ENCODE measurements at places on chromosomes 4 and X.

- DNase-seq, result no peak
Measured at GRCh38 chrX:19063030-19063429, 59.2 kb downstream of the ADGRG2 start.

- DNase-seq, result no peak
Measured at GRCh38 chr4:2389691-2390090, 28.8 kb downstream of the ZFYVE28 start.

- DNase-seq, result no peak
Measured at GRCh38 chr4:14615671-14616070, 386.6 kb upstream of the CPEB2 start.

GRCh38 chrX:65671286-65671685 lies 3.8 kb downstream of the MSN start:
- no peak for DNase-seq

- DNase-seq, result no peak
Measured at GRCh38 chr4:72987741-72988729, 81.5 kb downstream of the COX18 start.

- DNase-seq, result no peak
Measured at GRCh38 chrX:32894679-32895078, 316.7 kb downstream of the DMD start.

GRCh38 chrX:113818346-113818745 lies 765.5 kb upstream of the HTR2C start:
- DNase-seq, result no peak

DNA sequence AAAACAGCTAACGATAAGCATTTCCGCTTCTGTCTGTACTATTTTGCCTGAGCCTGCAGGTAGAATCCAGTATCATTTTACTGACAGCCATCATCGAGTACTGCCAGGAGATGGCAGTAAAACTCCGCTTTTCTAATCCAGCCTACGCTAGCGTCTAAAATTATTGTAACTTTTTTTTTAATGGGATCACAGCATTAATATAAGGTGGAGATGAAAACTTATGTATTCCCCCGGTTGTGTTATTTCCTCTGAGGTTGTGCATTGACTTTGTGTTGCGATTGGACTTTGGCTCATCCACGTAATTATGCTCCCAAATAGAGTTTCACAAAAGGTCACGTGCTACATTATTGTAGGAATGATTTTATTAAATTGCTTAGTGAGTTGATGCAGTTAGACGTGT lies 248.1 kb downstream of the C4orf33 start:
- DNase-seq, result no peak

GRCh38 chrX:153662266-153662665 lies 11.3 kb downstream of the PNCK start:
- DNase-seq, result peak; percentile 32

- no peak for DNase-seq
Measured at GRCh38 chr4:7185487-7186030, 6.8 kb upstream of the SORCS2 start.

- no peak for DNase-seq
Measured at GRCh38 chr4:2006367-2006766, 2.4 kb downstream of the NELFA start.

- DNase-seq, result no peak
Measured at GRCh38 chrX:154734061-154734781, 16.7 kb downstream of the GAB3 start.

DNA sequence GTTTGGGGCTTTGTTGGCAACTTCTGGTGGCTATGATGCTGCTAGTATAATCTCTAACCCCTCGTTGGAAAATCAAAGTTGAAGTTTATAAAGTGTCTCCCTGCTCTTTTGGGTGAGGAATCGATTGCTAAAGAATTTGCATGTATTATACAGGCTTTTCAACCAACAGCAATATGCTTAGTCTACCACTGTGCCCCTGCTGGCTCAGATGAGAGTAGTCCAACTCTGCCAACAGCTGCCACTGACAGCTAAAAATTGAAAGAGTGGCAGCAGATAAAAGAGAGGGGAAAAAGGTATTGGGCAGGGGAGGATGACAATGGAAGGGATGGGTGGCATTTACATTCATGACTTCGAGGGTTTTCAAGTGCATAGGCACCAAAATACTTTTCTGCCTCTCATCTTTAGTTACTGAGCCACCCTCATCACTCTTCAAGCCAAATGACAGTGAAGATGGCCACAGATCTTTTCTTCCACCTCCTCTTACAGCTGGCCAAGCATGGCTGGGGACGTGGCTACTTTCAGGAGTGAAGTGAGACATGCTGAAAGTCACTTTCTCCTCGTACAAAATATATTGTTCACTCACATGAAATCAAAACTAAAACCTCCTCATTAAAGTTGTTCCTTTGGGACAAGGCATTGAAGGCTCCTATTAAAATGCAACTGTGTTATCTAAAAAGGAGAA lies 2.7 kb upstream of the GRIA3 start:
- DNase-seq, result no peak

- no peak for DNase-seq
Measured at GRCh38 chr4:25160714-25161592, 704 bp upstream of the SEPSECS start.

GRCh38 chr4:175330236-175330635 lies 412.1 kb downstream of the ADAM29 start:
- no peak for DNase-seq

GRCh38 chr4:86249074-86249473 lies 110.8 kb downstream of the MAPK10 start:
- no peak for DNase-seq

DNA sequence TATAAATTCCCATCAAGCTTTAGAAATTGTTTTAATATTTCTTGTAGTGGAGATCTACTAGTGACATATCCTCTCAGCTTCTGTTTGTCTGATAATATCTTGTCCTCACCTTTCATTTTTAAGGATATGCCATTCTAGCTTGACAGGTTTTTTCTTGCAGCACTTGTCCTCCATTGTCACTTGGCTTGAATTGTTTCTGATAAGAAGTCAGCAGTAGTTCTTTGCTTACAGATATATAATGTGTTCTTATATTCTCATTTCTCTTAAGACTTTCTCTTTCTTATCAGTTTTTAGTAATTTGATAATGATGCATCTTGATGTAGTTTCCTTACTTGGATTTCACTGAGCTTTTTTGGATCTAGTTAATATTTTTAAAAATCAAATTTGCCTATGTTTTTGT lies 120.6 kb upstream of the NUDT6 start:
- DNase-seq, result no peak

DNA sequence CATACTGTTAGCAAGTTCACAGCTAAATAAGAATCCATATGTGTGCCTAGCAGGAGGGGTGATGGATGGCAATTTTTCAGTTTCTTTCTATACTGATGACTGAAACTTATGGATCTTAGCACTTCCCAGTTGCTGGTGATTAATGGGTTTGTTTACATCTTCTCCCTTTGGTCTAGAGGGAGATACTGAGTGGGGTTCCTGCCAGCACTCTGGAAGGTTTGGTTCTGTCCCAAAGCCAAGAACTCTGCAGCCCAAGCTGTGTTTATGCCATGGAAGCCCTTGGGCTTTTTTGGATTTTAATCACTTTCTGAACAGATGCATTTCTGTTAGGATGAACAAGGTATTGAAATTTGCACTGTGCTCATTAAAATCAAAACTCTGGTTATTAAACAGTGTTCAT lies 43.5 kb downstream of the DDIT4L start:
- no peak for DNase-seq

- no peak for DNase-seq
Measured at GRCh38 chr4:47915378-47915777, 995 bp upstream of the NFXL1 start.

DNA sequence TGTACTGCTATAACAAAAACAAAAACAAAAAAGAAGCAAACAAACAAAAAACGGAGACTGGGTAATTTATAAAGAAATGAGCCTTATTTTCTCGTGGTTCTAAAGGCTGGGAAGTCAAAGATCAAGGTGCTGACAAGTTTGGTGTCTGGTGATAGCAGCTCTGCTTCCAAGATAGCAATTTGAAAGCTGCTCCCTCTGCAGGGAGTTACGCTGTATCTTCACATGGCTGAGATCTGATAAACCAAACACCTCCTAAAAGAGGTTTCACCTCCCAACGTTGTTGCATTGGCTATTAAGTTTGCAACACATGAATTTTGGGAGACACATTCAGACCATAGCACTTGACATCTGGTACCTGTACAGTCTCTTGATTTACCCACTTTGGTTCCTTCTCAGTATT lies 854.2 kb downstream of the CENPC start:
- no peak for DNase-seq

- no peak for DNase-seq
Measured at GRCh38 chr4:44228326-44228725, 220.3 kb downstream of the KCTD8 start.

GRCh38 chr4:173360587-173361221 lies 10.1 kb upstream of the SAP30 start:
- no peak for DNase-seq

- DNase-seq, result no peak
Measured at GRCh38 chr4:88604978-88605678, 12.8 kb downstream of the HERC3 start.

DNA sequence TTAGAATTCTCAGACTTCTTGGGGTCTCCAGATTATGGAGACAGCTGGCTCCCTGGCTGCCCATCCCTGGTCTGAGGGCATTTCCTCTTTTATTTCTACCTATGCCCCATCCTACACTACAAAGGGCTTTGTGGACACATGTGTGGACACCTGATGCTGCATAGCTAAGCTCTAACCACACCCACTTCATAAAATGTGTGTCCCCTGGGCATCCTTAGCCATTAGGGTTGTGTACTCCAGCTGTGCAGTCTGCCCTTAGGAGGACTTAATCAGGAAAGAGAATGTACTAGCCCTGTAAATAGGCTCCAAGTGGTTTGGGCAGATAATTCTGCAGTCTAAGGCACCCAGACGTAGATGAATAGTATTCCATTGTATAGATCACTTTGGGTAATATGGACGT lies 47.0 kb downstream of the COQ2 start:
- DNase-seq, result no peak

- DNase-seq, result no peak
Measured at GRCh38 chrX:18596096-18596495, 75.8 kb downstream of the RS1 start.

GRCh38 chrX:50747471-50747900 lies 66.5 kb downstream of the SHROOM4 start:
- no peak for DNase-seq

DNA sequence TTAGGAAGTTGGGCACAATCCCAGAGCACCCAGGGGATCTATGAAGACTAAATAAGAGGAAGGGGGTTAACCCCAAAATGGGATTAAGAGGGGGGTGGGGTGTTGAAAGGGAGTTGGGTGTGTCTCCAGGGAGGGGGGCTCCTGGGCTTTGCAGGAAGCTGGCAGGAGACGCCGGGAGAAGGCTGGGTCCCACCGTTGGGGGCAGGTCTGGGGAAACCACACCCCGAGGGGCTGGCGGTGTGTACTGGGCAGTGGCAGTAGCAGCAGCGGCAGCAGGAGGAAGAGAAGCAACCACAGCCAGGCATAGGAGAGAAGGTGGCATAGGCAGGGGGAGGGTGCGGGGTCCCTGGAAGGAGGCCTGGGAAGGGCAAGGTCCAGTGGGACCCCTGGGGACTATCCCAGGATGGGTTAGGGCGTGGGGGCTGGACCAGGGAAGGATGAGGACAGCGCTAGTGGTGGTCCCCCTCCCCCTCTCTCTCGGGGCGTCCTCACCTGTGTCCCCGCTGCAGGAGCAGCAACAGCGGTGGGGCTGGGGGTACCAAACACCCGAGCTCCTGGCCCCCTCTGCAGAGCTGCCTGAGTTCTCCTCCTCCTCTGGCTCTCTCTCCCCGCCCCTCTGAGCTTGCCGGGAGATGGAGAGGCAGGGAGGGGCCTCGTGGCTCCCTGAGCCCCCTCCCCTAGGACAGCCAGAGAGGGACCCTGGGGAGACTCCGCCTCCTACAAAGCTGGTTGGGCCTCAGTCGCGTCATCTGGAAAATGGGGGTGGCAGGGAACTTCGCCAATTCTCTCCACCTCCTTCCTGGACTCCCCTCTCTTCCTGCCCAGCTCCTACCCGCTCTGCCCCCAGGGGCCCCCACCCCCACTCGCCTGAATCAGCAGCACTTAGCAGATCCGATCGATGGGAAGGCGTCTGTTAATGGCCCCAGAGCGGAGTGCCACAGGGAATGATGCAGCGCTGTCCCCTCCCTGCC lies at the start of gene KCND1:
TSS of gene KCND1 (minus strand) at position 596 of the 971 bp plus-strand sequence. CDS start 1,573 bp downstream, outside the sequence.
- no peak for DNase-seq

GRCh38 chr4:26076000-26076587 lies 162.1 kb downstream of the SMIM20 start:
- no peak for DNase-seq

DNA sequence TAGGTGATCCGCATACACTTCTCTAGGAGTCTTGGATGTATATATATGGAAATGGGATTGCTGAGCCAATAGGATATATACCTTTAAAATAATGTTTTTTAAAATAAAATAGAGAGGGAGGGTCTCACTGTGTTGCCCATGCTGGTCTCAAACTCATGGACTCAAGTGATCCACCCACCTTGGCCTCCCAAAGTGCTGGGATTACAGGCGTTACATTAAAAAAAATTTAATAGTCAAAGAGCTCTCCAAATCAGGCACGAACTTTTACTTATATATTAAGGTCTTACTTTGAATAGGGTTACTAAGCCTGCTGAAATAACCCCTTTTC lies 109.0 kb downstream of the GNL3L start:
- DNase-seq, result no peak

DNA sequence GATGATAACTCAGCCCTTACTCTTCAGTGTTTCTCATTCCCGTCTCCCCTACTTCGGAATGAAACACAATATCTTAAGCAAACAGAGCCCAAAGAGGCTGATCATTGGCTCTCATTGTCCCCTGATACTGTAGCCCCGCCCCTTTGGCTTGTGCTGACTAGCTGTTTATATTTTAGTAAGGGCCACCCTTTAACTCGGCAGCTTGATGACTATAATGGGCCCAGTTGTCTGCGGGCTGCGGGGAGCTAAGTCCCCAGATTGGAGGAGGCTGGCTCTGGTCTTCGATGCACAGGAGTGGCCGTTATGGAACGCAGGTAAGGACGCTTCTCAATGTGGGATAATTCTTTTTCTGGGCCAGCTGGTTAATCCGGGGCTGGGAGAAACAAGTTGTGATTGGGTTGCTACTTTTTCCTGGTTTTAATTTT lies at the start of gene TRIM2:
TSS of gene TRIM2 (plus strand) at position 197 of the 425 bp plus-strand sequence. CDS start at position 285, 88 bp downstream.
- DNase-seq, result no peak

DNA sequence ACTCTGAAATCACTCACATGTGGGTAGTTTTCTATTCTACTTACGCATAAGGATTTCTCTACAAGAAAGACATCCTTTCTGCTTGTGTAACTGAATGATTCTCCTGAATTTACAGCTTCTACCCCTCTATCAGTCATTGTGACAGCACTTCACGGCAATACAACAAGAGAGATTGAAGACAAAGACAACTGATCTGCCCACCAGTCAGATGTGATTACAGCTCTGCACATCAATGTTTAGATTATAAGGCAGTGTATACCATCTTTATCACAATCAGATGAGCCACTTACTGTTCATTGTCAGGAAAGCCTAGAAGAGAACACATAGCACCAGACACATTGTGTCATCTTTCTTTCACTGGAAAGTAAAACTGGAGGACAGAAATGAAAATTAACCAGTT lies 324.4 kb downstream of the CENPC start:
- DNase-seq, result no peak

GRCh38 chr4:87103086-87103485 lies 117.3 kb downstream of the KLHL8 start:
- DNase-seq, result no peak

Data from stimulated activated CD8-positive, alpha-beta memory T cell treated with anti-CD3 and anti-CD28 coated beads, Interleukin-2, amount 100 ng/mL, for 1 hour (primary cell).